ENCODE measurements at places on chromosomes 16 and 17. TPM values are rescaled to one million over a fixed set of nuclear protein-coding genes. Genes with fewer than 3 reads are reported as not detected.

The PMFBP1 gene
- 0.49 TPM for total RNA-seq

The HBQ1 gene
- 0.69 TPM for total RNA-seq

The CHD3 gene
- 75.4 TPM for total RNA-seq

The PLCD3 gene
- total RNA-seq, result 185 TPM

Measured in mammary epithelial cell (primary cell).